ENCODE measurements at places on chromosomes 4 and X.

DNA sequence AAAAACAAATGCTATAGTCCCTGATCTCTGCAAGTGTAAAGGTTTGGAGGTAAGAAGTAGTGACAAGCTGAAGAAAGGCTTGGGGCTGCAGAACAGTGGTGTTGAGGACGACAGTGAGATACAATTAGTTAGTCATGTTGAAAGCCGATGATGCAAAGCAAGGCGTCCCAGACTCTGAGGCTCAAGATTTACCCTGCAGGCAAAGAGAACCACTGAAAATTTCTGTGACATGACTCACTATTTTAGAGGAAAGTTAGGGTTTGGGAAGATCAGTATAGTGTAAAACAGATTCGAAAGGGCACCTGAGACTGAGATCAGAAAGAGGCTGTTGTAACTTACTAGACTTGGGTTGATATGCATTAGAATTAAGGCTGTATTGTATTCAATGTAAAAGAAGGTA is 281.3 kb upstream of the FTHL17 start:
- no peak overlapping the region for H3K4me3 ChIP-seq
- H3K36me3 ChIP-seq: no peaks in the 10 kb centered on the region
- no peak for DNase-seq
- H3K4me1 ChIP-seq: peaks cover 22% of the 10 kb centered on the region
- no peak overlapping the region for H3K27ac ChIP-seq

DNA sequence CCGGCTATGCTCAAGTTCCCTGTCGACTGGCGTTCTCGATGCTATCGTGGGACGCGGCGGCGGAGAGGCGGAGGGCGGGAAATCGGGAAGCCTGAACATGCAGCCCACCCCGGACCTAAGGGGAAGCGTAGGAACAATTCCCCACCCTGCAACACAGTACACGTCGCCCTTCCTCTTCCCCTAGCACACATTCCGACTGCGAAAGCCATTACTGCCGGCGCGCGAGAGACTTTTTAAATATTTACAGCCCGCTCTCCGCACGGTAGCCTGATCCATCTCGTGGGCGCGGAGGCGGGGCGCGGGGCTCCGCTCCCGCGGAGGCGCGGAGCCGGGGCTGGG is 48.1 kb upstream of the BCOR start:
- DNase-seq: no peak
- no peak overlapping the region for H3K27ac ChIP-seq
- H3K36me3 ChIP-seq: no peaks in the 10 kb centered on the region
- peak overlapping the region; percentile 20 for H3K4me3 ChIP-seq

- no peaks in the 10 kb centered on the region for H3K36me3 ChIP-seq
- no peaks in the 10 kb centered on the region for H3K4me1 ChIP-seq
- H3K4me3 ChIP-seq: no peak overlapping the region
Observed at GRCh38 chrX:9781941-9782340, 4.3 kb upstream of the SHROOM2 start.

GRCh38 chr4:5012244-5012898 is 6.9 kb downstream of the CYTL1 start:
- DNase-seq: no peak
- H3K27me3 ChIP-seq: peaks cover 20% of the 10 kb centered on the region
- H3K36me3 ChIP-seq: no peaks in the 10 kb centered on the region
- H3K27ac ChIP-seq: no peak overlapping the region
- H3K4me1 ChIP-seq: no peaks in the 10 kb centered on the region

DNA sequence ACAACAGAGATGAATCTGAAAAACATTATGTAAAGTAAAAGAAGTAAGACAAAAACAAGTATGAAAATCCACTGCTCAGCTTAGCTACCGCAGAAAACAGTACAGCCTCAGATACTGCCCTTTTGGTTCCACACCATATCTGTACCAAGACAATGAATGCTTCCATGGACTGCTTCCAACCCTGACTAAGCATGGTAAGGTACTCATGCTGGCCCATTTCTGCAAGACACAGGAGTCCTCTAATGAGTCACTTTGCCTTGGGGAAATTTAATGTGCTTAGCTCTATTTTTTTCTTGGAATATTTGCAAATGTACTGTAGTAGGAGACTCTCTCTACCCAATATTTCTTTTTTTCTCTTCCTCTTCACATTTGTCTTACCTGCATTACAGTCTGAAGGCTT is 931.7 kb upstream of the HS3ST1 start:
- no peaks in the 10 kb centered on the region for H3K36me3 ChIP-seq
- H3K27ac ChIP-seq: no peak overlapping the region
- no peaks in the 10 kb centered on the region for H3K27me3 ChIP-seq
- no peaks in the 10 kb centered on the region for H3K4me1 ChIP-seq
- H3K4me3 ChIP-seq: no peak overlapping the region

- no peaks in the 10 kb centered on the region for H3K4me1 ChIP-seq
- no peak overlapping the region for H3K4me3 ChIP-seq
- no peak for DNase-seq
- no peaks in the 10 kb centered on the region for H3K27me3 ChIP-seq
- peaks cover 6% of the 10 kb centered on the region for H3K36me3 ChIP-seq
Observed at GRCh38 chrX:17072721-17073230, 126.3 kb downstream of the REPS2 start.

DNA sequence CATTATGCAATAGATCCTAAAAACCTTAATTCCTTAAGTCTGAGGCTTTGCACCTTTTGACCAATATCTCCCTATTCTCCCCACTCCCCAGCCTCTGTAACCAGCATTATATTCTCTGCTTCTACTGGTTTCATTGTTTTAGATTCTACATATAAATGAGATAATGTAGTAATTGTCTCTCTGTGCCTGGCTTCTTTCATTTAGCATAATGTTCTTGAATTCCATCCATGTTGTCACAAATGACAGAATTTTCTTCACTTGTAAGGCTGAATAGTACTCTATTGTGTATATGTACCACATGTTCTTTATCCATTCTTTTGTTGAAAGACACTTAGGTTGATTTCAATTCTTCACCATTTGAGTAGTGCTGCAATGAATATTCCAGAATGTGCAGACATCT is 66.0 kb downstream of the MAGEC1 start:
- H3K4me1 ChIP-seq: no peaks in the 10 kb centered on the region
- no peak overlapping the region for H3K4me3 ChIP-seq
- H3K27me3 ChIP-seq: no peaks in the 10 kb centered on the region
- no peak overlapping the region for H3K27ac ChIP-seq

GRCh38 chrX:109533631-109534030 is 3.0 kb upstream of the NXT2 start:
- no peaks in the 10 kb centered on the region for H3K4me1 ChIP-seq
- no peak overlapping the region for H3K27ac ChIP-seq
- H3K36me3 ChIP-seq: no peaks in the 10 kb centered on the region
- no peak overlapping the region for H3K4me3 ChIP-seq

DNA sequence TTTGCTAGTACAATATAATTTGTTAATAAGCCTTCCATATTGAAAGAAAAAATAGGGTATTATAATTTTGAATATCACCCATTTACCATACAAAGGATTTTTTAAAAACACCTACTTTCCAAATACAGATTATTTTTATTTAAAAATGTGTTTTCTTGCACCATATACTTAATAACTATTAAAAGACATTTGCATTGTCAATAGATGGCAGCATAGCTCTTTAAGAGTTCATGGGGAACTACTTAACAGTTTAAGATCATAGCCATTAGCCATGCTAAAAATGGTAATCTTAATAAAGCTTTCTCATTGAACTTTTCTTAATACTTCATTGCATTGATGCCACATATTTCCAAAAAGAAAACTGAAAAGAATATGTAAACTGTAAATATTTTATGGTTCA is 1995.9 kb downstream of the C4orf33 start:
- no peak for DNase-seq
- no peak overlapping the region for H3K4me3 ChIP-seq
- no peaks in the 10 kb centered on the region for H3K27me3 ChIP-seq
- no peak overlapping the region for H3K27ac ChIP-seq
- H3K4me1 ChIP-seq: no peaks in the 10 kb centered on the region

GRCh38 chrX:150410513-150410912 is 47.4 kb downstream of the MAMLD1 start:
- no peaks in the 10 kb centered on the region for H3K36me3 ChIP-seq
- DNase-seq: no peak
- no peak overlapping the region for H3K27ac ChIP-seq
- no peaks in the 10 kb centered on the region for H3K27me3 ChIP-seq

GRCh38 chrX:73525928-73526690 is 36.9 kb upstream of the CHIC1 start:
- no peak overlapping the region for H3K4me3 ChIP-seq
- no peaks in the 10 kb centered on the region for H3K27me3 ChIP-seq
- H3K36me3 ChIP-seq: no peaks in the 10 kb centered on the region
- no peak overlapping the region for H3K27ac ChIP-seq
- DNase-seq: no peak
- H3K4me1 ChIP-seq: no peaks in the 10 kb centered on the region

DNA sequence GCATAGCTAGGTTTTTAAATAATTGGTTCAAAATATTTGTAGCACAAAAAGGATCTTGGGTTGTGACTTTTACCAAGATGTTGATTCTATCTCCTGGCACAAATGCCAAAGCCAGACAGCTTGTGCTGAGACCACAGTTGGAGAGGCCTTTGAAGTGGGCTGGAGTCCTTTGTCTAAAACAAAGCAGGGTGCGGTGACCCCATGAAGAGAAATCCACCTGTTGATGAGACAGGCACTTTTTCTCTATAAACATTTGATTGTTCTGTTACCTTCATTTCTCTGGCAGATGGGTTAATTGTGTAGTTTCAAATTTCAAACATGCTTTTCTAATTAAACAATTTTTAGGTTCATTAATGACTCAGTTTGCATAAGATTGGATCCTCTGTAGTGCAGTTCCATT is 56.7 kb downstream of the STOX2 start:
- H3K36me3 ChIP-seq: no peaks in the 10 kb centered on the region
- no peak overlapping the region for H3K4me3 ChIP-seq
- no peaks in the 10 kb centered on the region for H3K27me3 ChIP-seq
- no peak overlapping the region for H3K27ac ChIP-seq

DNA sequence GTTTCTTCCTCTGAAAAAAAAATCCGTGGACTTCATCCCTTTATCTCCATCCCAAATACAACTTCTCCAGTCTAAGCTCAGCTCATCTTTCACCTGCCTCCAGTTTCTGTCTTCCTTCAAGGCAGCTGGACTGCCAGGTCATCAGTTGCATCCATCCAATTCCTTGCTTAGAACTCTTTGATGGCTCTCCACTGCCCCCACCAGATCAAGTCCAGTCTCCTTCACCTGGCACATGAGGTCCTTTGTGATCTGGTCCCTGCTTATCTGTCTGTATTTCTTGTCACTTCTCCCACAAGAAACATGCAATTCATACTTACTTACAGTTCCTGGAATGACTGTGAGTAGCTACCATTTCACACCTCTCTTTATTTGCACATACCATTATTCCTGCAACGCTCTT is 33.8 kb downstream of the OTUD6A start:
- DNase-seq: no peak
- H3K4me1 ChIP-seq: no peaks in the 10 kb centered on the region
- no peak overlapping the region for H3K4me3 ChIP-seq
- H3K36me3 ChIP-seq: no peaks in the 10 kb centered on the region

- H3K4me1 ChIP-seq: no peaks in the 10 kb centered on the region
- H3K4me3 ChIP-seq: no peak overlapping the region
- H3K27me3 ChIP-seq: no peaks in the 10 kb centered on the region
- H3K36me3 ChIP-seq: no peaks in the 10 kb centered on the region
- DNase-seq: no peak
Observed at GRCh38 chr4:64000241-64000640, 409.0 kb downstream of the TECRL start.

DNA sequence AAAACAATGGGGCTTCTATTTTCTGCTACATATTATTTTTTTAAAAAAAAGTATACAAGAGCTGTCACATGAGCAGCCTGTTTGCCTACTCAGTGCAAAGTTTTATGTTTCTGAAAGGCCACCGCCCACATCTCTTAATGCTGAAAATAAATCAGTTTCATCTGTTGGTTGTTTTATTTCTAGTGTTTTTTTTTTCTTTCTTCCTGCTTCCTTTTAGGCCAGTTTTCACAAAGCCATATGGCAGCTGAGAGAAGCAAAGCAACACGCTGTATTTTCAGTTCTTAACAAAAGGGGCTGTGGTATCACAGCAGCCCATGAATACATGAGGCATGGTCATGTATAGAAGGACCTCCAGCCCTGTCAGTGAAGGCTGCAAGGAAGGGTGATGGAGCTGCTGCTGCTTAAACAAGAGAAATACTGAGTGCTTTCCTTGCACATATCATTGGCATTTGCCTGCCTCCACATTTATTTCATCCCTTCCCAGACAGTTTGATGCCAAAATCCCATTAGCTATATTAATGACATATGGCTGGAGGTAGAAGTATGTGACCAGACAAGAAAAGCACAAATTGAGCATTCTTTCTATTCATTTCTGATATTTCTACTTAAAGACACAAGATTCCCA is 172.5 kb downstream of the PCDH18 start:
- H3K4me3 ChIP-seq: no peak overlapping the region
- no peaks in the 10 kb centered on the region for H3K4me1 ChIP-seq
- no peaks in the 10 kb centered on the region for H3K27me3 ChIP-seq

GRCh38 chrX:41338436-41338835 is 4.5 kb downstream of the DDX3X start:
- H3K27me3 ChIP-seq: no peaks in the 10 kb centered on the region
- peaks cover 2% of the 10 kb centered on the region for H3K4me1 ChIP-seq
- no peak for DNase-seq

DNA sequence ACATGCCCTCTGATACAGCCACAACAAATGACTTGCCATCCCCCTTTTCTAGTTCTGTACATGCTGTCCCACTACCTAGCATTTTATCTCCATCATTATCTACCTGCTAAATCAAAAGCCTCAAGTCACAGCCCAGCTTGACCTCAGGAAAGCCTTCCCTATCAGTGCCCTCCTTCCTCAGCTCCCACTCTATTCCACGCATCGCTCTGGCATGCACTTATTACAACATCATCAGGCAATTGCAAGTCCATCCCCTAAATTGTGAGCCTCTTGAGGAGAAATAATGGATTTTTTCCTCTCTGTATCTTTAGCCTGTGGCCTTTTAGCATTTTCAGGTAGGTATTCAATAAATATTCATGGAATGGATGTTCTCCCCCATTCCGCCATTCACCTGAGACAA is 5.7 kb downstream of the ARL13A start:
- no peak for DNase-seq
- no peaks in the 10 kb centered on the region for H3K36me3 ChIP-seq

DNA sequence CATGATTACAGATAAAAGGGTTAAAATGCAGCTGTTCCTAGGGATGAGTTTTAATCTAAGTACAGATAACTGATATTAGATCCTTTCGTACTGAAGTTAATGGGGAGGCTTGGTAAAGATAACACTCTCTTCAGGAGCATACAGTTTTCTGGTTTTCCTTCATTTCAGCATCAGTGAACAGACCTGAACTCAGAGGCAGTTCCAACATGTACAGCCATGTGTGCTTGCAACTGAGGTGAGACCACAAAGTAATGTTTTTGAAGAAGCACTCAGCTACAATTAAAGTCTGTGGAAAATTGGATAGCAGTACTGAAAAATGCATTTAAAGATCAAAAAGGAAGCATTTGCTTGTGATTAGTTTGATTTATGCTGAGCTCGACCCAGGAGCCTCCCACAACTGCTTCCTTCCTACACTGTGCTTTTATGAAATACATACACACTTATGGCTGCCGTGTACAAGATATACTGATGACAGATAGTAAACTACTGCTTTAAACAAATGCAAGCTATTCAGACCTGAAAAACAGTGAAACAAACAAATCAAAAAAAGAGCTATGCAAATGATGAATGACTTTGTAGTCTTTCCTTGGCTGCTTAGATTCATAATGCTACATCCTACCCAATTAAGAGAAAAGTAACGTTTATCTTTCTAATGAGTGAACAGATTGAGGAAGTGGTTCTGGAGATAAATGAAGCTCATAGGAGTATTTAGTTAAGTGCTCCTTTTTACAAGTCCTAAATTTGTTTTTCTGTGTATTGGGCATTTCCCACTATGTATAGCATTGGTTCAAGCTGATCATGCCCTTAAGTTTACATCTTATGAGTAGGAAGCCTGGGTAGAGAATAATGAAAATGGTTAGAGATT is 68.4 kb downstream of the PDLIM5 start:
- no peak overlapping the region for H3K27ac ChIP-seq
- H3K4me1 ChIP-seq: peaks cover 2% of the 10 kb centered on the region
- no peak overlapping the region for H3K4me3 ChIP-seq
- H3K36me3 ChIP-seq: no peaks in the 10 kb centered on the region

Measured in liver (tissue), 10 donors.